ENCODE measurements at places on chromosomes 1 and 21.

DNA sequence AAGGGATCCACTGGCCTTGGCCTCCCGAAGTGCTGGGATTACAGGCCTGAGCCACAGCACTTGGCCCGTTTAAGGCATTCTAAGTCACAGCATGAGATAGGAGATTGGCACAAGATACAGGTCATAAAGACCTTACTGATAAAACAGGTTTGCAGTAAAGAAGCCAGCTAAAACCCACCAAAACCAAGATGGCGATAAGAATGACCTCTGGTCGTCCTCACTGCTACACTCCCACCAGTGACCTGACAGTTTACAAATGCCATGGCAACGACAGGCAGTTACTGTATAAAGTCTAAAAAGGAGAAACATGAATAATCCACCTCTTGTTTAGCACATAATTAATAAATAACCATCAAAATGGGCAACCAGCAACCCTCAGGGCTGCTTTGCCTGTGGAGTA lies 33.3 kb upstream of the RCC2 start:
- no peak for DNase-seq

GRCh38 chr1:31913968-31914367 lies 24.2 kb downstream of the PTP4A2 start:
- DNase-seq, result no peak

DNA sequence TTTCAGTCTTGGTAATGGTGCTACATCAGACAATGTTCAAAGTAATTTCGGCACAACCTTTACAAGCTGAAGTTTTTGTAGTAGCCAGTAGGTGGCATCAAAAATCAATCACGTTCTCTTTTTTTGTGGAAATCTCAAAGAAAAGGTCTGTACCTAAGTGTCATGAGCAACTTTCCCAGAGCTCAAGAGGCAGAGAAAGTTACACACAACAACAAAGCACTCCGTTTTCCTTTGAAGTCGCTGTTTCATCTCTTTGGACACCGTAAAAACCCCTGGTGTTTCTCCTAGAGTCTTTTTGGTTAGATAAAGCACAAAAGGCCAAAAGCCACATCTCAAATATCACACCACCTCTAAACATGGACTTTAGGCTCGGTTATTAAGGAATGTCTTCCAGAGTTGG lies 131.6 kb downstream of the LHX8 start:
- DNase-seq, result peak; percentile 34

GRCh38 chr1:248873993-248874533 lies 15.2 kb upstream of the ZNF692 start:
- DNase-seq, result no peak

- no peak for DNase-seq
Measured at GRCh38 chr1:94031154-94031553, 89.8 kb downstream of the ABCA4 start.

DNA sequence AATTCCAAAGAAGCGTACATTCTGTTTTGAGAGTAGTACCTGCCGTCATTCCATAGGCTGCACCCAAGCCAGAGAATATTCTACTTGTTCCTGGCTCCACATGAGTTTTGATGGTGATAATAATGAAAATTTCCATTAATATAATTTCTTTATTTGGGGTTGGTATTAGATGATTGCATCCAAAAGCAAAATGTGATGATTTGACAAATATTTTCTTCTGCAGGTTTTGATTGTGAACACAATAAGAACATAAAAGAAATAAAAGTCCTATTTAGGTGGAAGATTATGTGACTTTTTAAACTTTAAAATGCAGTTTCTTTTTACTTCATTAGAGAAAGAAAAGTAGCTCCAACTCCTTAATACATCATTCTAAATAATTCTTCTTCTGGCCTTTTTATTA lies 284.8 kb upstream of the FMN2 start:
- no peak for DNase-seq

- no peak for DNase-seq
Measured at GRCh38 chr1:50112193-50112592, 3.5 kb downstream of the ELAVL4 start.

DNA sequence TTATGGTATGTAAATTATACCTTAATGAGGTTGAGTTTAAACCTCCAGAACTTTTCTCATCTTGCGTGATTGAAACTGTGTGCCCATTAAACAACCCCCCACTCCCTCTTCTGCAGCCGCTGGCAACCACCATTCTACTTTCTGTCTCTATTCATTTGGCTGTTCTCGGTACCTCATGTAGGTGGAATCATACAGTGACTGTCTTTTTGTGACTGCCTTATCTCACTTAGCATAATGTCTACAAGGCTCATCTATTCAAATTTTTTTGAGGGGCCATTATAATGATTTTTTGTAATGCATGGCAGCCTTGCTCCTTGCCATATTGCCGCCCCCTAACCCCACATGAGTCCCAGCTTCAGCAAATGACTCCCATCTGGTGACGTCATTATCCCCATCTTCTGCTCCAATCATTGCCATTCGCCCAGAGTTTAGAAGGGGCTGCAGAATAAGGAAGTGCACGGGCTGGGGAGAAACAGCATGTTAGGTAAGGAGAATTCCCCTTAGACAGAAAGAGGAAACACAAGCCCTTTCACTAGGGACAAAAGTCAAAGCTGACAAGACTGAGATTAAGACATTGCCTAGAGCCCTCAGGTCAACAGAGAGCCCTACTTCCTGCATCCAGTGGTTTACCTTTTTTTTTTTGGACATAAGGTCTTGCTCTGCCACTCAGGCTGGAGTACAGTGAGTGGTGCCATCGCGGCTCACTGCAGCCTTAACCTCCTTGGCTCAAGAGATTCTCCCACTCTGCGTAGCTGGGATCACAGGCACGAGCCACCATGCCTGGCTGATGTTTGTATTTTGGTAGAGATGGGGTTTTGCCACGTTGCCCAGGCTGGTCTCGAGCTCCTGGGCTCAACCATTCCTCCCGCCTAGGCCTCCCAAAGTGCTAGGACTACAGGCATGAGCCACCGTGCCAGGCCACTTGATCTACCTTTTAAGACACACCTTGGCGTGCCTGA lies 78.4 kb upstream of the ERRFI1 start:
- DNase-seq, result no peak

DNA sequence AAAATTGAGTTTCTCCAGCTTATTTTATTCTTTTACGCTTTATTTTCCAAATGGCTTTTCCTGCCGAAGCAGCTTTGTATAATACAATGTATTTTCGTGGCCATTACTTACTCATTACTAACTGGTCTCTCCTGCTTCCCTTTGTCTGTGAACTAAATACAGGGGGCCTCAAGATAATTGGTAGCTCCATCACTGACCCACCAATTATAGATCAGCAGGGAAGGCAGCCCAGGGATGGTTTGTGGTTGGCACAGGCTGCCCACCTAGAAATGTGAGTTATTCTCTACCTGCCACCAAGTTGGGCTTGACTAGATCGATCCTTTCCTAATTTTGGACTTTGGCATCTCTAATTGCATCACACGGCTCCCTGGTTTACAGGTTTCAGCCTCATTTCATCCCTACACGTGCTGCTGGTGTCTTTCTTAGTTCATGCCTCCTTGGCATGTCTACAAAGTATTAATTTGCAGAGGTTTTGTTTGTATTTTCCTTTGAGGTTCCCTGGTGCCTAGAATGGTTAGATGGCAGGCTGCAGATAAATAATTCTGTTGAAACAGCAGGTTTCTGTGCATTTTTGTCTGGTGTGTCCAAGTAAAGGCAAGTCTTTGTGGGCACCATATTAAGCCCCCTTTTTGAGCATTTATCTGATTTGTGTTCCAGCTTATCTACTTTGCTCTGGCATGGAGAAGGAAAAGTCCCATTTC lies 35.2 kb downstream of the PEX14 start:
- DNase-seq, result no peak

- DNase-seq, result no peak
Measured at GRCh38 chr1:68162761-68163160, 69.6 kb downstream of the WLS start.

DNA sequence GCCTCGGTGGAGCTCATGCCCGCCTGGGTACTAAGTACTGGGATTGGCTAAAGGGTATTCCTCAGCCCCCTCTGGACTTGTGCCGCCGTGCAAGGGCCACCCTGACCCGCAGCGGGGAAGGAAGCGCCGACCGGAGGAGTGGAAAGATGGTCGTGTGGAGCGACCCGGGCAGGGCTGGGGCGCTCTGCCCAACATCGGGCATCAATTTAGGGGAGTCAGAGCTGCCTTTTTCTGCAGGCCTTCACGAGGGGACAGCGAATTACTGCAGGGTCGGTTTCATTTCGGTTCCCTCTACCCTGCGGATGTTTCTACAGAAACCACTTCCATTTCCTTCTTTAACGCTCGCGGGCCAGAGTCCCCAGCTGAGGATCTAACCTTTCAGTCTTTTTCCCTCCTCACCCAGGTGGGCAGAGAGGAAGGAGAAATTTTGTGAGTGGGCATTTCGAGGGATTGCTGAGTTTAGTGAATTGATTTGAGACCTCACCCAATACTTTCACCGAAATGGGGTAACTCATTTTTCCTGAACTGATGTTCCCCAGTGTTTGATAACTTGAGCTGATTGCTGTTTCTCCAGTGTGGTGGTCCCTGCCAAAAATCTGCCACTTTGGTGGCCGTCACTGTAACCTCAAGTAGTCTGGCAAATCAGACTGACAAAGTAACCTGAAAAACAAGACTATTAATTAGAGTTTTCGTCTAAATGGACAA lies 1.1 kb downstream of the TOR1AIP1 start:
- no peak for DNase-seq

GRCh38 chr1:225851805-225852204 lies 30.4 kb downstream of the TMEM63A start:
- DNase-seq, result no peak

GRCh38 chr1:230189341-230189740 lies 122.3 kb downstream of the GALNT2 start:
- DNase-seq, result no peak

DNA sequence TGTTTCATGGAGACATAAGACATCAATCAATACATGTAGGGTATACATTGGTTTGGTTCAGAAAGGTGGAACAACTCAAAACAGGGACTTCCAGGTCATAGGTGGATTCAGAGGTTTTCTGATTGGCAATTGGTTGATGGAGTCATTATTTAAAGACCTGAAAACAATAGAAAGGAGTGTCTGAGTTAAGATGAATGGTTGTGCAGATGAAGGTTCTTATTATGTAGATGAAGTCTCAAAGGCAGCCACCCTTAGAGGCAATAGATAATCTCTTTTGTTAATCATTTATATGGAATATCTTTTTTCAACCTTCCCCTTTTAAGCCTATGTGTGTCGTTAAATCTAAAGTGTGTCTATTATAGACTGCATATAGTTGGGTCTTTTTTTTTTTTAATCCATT lies 67.8 kb upstream of the LYPLAL1 start:
- DNase-seq, result no peak

DNA sequence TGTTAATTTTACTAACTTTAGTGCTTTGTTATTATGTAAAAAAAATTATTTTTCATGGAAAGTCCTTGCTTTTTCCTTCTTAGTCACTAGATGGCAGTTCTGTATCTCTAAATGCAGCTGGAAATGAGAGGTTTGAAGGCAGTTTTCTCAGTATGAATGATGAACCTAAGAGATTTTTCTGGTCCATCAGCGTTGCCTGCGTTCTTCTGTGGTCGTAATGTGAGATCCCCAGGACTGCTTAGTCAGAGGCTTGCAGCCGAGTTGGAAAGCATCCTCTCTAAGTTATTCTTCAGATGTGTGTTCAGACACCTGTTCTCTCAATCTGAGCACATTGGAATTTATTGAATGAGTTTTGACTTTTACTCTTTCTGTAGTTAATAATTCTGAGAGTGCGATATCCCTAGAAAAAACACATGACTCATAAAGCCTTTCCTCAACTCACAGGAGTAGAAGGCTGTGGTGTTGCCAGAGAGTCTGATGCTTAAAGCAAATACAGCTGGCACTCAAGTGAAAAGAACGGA lies 99.3 kb downstream of the FMN2 start:
- peak; percentile 95 for DNase-seq

DNA sequence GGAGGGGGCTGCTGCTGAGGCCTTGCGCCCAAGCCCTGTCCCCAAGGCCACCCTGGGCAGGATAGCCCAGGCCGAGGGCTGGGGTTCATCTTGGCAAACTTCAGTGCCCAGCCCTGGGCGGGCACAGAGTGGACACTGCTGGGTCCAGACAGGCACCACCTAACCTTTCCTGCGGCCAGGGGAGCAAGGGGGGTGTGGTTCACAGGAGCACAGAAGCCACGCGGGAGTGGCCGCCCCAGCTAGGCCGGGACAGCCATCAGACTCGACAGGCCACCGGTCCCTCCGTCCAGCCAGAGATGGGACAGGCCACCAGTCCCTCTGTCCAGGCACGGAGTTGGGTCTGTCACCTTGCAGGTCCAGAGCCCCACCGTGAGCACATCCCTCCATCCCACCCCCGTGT lies 28.9 kb downstream of the ARHGEF16 start:
- no peak for DNase-seq

- DNase-seq, result no peak
Measured at GRCh38 chr1:157574836-157575235, 22.5 kb upstream of the FCRL5 start.

DNA sequence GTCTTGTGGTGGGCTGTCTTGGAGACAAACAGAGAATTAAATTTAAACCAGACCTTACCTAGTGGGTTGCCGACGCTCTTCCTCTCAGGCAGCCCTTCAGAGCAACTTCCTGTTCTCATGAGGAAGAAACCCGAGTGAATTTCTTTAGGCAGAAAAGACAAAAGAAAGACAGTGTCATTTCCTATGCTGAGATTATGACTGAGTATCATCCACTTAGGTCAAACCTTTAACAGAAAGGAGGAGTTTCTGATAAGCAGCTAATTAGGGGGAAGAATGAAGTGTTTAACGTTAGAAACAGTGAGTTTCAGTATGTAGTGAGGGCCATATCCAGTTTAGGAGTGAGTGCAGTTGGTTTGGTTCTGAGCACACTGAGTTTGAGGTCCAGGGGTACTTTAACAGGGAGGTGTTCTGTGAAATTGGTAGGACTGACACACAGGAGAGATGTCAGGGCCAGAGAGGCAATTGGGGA lies 38.7 kb downstream of the FASLG start:
- DNase-seq, result no peak

DNA sequence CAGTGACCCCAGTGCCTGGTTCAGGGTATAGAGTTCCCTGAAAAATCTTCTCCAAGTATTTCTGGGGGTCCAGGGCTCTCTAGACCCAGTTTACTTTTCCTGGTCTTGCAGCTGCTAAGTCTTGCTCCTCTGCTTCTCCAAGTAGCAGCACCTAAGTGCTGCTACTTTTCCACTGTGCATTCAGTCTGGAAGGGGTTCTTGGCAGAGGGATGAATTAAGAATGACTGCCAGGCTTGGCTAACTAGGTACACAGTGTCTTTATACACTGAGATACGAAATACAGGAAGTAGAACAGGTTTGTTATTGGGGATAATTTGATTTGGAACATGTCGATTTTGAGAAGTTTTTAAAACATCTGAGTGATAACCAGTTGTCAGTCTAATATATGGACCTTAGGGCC lies 24.2 kb upstream of the ERICH3 start:
- no peak for DNase-seq

GRCh38 chr1:93822730-93823425 lies 56.1 kb downstream of the DNTTIP2 start:
- DNase-seq, result no peak
